ENCODE measurements at places on chromosomes 11 and 22.

DNA sequence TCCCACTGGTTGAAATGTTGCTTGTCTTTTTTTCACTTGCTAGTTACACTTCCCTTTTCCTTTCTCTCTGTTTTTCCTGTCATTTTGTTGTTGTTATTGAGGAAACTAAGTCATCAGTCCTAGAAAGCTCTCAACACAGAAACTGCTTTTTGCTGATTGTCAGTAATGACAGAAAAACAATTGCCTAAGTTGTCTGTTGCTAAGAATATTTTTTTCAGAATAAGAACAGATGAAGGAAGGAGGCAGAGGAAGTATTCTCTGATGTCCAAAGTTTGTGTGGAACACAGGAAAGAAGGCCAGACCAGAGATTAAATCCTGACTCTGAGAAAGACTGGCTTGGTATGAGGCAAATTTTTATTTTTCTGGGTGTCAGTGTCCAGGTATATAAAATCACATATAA, 163.3 kb downstream of the CASP12 start:
- DNase-seq, result no peak

DNA sequence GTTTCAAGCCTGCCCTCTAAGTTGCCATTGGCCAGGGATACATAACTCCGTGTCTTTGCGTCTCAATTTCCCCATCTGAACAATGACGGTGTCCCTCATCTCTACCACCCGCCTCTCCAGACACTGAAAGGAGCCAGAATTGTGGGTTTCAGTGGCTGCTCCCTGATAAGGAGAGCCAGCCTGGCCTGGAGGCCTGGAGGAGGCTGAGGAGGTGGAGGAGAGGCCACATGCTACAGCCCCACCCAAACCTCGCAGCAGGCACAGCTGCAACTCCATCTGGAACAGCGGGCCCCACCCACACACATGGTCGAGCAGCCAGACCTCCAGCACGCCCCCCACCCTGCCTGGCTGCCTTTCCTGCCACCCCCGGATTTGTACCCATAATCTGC, 34.4 kb upstream of the CD82 start:
- no peak for DNase-seq

DNA sequence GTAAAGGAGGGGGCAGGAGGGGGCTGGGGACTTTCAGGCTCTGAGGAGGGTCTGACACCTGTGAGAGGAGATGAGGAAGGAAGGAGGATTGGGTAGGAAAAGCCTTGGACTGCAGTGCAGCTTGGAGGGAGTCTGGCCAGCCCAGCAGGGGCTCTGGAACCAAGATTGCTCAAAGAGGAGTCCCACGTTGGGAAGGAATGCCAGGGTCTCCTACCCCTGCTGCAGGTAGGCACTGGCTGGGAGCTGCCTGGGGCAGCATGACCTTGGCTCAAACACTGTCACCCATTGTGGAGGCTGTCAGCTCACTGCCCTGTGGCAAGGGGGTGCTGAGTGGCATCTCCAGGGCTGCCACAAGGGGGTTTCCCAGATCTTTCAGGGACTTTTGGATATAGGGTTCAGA, 94.5 kb downstream of the RPS6KA4 start:
- no peak for DNase-seq

- no peak for DNase-seq
Measured at GRCh38 chr11:120336641-120337354, 585 bp downstream of the ARHGEF12 start.

- DNase-seq, result no peak
Measured at GRCh38 chr11:8721609-8722500, 39.3 kb downstream of the RPL27A start.

GRCh38 chr11:975827-976226, 50.2 kb downstream of the AP2A2 start:
- DNase-seq, result no peak

- no peak for DNase-seq
Measured at GRCh38 chr11:40132912-40133311, 1326.5 kb downstream of the LRRC4C start.

All from stimulated activated naive CD4-positive, alpha-beta T cell treated with Interleukin-2 at 50 U/mL for 16 hours (primary cell).